ENCODE measurements at places on chromosomes 2 and 18. TPM values are rescaled to one million over a fixed set of nuclear protein-coding genes. Genes with fewer than 3 reads are reported as not detected.

GRCh38 chr2:149507974-149508373 is 79.6 kb downstream of the MMADHC start:
- no peak for DNase-seq

Gene IKZF2
- 0.52 TPM for polyA plus RNA-seq

GRCh38 chr2:11781602-11782001 is 35.2 kb downstream of the LPIN1 start:
- no peak for DNase-seq

DNA sequence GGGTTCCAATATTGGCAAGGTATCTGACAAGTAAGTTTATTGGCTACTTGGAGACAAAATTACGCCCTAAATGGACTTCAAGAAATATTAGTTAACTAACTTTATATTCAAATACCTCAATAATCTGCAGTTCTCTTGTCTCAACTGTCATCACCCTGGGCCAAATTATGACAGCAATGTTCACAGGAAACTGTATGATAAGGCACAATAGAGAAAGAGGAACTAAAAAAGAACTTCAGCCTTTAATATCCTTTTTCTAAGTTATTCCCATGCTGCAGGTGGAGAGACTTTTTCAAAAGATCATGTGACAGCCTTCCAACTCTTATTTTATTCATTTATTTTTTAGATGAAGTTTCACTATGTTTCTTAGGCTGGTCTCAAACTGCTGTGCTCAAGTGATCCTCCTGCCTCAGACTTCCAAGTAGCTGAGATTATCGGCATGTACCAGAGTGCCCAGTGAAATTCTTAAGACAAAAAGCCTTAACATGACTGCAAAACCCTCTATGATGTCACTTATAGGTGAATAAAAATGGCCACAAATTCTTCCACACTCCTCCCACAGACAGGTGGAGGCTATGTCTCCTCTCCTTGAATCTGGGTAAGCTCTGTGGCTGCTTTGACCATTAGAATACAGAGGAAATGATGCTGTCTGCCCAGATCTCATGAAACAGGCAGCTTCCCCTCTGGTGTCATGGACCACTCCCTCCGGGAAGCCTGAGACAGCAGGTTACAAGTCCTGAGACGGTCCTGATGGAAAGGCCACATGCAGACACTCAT is 211.0 kb downstream of the TGIF1 start:
- DNase-seq, result no peak

- no peak for DNase-seq
These were observed 124.9 kb upstream of the SMAD2 start for GRCh38 chr18:48055351-48055750.

Gene CAPN13
- polyA plus RNA-seq, result 0.05 TPM

GRCh38 chr2:233343171-233343705 is 11.1 kb upstream of the DGKD start:
- DNase-seq, result peak; percentile 19

DNA sequence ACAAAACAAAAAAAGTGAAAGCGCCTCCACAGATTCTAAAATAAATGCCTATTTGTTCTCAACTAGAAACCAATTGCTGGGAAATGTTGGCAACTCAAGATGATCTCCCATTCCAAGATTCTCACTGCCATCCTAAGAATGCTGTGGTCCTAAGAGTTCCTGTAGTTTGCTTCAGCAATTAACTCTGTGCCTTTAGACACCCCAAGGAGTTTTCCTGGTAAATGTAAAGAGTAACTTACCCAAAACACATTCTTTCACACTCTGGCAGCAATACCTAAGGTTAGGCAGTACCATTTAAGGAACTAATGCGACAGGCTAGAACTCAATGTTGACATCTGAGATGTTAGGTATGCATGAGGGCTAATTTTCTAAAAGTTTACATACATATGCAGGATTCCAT is 58.8 kb upstream of the TANK start:
- no peak for DNase-seq

GRCh38 chr2:208006833-208007232 is 18.5 kb downstream of the PLEKHM3 start:
- no peak for DNase-seq

DNA sequence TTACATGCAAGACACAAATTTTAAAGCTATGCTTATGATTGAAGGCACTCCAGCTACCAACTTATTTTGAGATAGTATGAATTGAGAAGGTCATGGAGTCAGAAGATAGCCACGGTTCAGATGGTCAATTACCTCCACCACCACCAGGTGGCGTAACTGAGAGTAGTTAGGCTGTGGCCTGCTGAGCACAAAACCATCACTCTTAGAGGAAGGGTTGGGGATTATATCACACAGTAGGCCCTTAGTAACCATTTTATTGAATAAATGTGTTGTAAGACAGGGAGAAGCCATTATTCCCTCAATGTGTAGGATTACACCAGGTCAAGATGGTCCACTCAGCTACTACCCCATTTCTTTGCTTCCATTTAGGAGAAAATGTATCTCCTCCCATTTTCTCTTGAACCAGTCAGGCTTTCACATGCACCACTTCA is 18.8 kb downstream of the KLHL41 start:
- DNase-seq, result peak; percentile 70

GRCh38 chr2:45585267-45585861 is 25.7 kb downstream of the SRBD1 start:
- DNase-seq, result no peak

Gene PLEKHB2
- 9.8 TPM for polyA plus RNA-seq

Gene FAM124B
- 2.7 TPM for polyA plus RNA-seq

- DNase-seq, result peak; percentile 71
These were observed 166.1 kb downstream of the CLIP4 start for GRCh38 chr2:29281086-29281915.

GRCh38 chr2:47208852-47209606 is 53.9 kb upstream of the STPG4 start:
- no peak for DNase-seq

DNA sequence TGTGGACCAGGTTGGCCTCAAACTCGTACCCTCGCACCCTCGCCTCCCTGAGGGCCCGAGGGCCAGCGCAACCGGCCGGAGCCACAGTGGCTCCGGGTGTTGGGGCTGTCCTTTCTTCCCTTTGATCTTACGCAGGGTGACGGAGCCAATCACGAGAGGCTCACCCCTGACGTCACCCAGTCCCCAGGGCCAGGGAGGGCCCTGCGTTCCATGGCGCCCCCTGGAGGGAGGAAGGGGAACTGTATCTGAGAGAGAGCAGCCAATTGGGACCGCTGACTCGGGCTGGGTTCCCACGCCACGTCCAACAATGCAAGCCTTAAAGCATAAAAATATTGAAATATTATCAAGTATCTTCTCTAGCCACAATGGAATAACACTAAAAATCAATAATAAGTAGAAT is 432.8 kb upstream of the LRRTM4 start:
- no peak for DNase-seq
